Activated naive CD4-positive, alpha-beta T cell treated with anti-CD3 and anti-CD28 coated beads, Interleukin-2, amount 50 U/mL, for 72 hours (primary cell): ENCODE measurements at places on chromosomes 2 and 18. TPM values are rescaled to one million over a fixed set of nuclear protein-coding genes. Genes with fewer than 3 reads are reported as not detected.

CRACDL gene
- not detected for total RNA-seq

FAP gene
- 0.29 TPM for total RNA-seq

ID2 gene
- total RNA-seq = 42.8 TPM

TWSG1 gene
- total RNA-seq = 7.8 TPM

PRKAG3 gene
- total RNA-seq = not detected

HOXD3 gene
- total RNA-seq = not detected

SLC16A14 gene
- total RNA-seq = not detected

ESPNL gene
- total RNA-seq = 0.43 TPM

MRPL19 gene
- total RNA-seq = 39.2 TPM

MOGAT1 gene
- total RNA-seq = not detected

VWC2L gene
- not detected for total RNA-seq

SEPTIN2 gene
- total RNA-seq = 210 TPM

HOXD1 gene
- total RNA-seq = not detected

CRYGD gene
- total RNA-seq = not detected

DPP4 gene
- 42.0 TPM for total RNA-seq

CPO gene
- total RNA-seq = not detected

AGXT gene
- not detected for total RNA-seq

LCT gene
- total RNA-seq = 0.11 TPM

GLI2 gene
- total RNA-seq = not detected

TCF4 gene
- 1.6 TPM for total RNA-seq

ITPRIPL1 gene
- 15.5 TPM for total RNA-seq

MBD2 gene
- total RNA-seq = 151 TPM

IL37 gene
- total RNA-seq = not detected

CWC22 gene
- 21.4 TPM for total RNA-seq

TMEM198 gene
- 6.1 TPM for total RNA-seq

MYOM1 gene
- total RNA-seq = 1.8 TPM
